ENCODE measurements at places on chromosomes 3 and 15. TPM values are rescaled to one million over a fixed set of nuclear protein-coding genes. Genes with fewer than 3 reads are reported as not detected.

- DNase-seq = no peak
- peaks cover 11% of the 10 kb centered on the region for H3K27me3 ChIP-seq
- no peak overlapping the region for H3K4me3 ChIP-seq
- no peaks in the 10 kb centered on the region for H3K4me1 ChIP-seq
Observed at GRCh38 chr3:160820430-160820829, 64.4 kb downstream of the PPM1L start.

DNA sequence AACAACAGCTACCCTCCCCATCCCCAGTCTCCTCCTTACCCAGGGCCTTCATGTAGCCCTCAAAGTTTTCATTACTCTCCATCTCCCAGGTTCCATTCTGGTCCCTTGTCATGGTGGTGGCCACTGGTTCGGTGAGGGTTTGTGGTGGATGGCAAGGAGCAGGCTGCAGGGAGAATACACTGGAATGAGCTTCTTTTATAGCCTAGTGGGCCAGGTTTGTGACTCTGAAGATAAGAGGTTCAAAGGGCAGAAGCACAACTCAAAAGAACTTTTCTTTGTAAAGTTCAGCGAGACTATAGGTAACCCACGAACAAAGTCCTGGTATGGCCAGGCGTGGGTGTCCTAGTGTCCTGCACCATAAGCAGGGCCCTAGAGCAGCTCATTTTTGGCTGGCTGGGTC lies at the start of gene RBP2:
Gene RBP2 (minus strand): TSS at position 169 of the 400 bp plus-strand sequence. CDS start 57 bp downstream, at position 112.
- H3K36me3 ChIP-seq = no peaks in the 10 kb centered on the region
- H3K4me3 ChIP-seq = no peak within 1 kb of the TSS
- DNase-seq = no peak
- no peaks in the 10 kb centered on the region for H3K4me1 ChIP-seq
- no peak within 1 kb of the TSS for H3K27ac ChIP-seq

- H3K4me3 ChIP-seq = no peak overlapping the region
- H3K36me3 ChIP-seq = no peaks in the 10 kb centered on the region
- H3K4me1 ChIP-seq = no peaks in the 10 kb centered on the region
- peaks cover 8% of the 10 kb centered on the region for H3K27me3 ChIP-seq
Observed at GRCh38 chr3:30085486-30085885, 520.9 kb upstream of the TGFBR2 start.

DNA sequence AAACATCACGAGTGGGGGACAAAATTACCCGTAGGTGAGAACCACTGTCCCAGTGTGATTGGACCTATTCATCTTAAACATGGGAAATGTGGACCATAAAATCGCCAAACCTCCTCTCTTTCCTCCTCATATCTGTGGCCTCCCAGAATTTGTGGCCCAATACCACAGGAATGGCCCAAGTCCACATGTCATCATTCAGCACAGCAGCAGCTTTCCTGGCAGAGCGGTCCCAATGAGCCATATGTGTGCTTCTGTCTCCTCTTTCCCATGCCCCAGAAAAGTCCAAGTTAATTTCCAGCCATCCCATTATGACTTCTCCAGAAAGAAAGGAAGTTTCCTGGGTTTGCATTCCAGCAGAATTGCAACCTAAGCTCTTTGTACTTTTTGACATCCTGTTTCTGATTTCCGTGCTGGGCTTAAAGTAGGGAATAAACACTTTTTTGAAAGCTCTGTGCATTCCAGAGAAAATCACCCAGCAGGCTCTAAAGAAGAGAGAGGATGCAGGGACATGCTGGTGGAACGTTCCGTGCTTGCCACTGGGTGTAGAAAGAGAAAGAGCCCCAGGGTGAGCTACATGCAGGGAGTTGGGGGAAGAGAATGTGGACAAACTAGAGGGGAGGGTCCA lies 259.4 kb upstream of the PROK2 start:
- H3K4me1 ChIP-seq = no peaks in the 10 kb centered on the region
- H3K36me3 ChIP-seq = no peaks in the 10 kb centered on the region
- DNase-seq = no peak
- no peak overlapping the region for H3K27ac ChIP-seq
- H3K27me3 ChIP-seq = no peaks in the 10 kb centered on the region

HHATL gene
- total RNA-seq = not detected

- no peaks in the 10 kb centered on the region for H3K4me1 ChIP-seq
- no peaks in the 10 kb centered on the region for H3K36me3 ChIP-seq
- no peak for DNase-seq
- no peak overlapping the region for H3K27ac ChIP-seq
Observed at GRCh38 chr3:190239325-190239724, 82.9 kb downstream of the CLDN1 start.

MORC1 gene
- not detected for total RNA-seq

DNA sequence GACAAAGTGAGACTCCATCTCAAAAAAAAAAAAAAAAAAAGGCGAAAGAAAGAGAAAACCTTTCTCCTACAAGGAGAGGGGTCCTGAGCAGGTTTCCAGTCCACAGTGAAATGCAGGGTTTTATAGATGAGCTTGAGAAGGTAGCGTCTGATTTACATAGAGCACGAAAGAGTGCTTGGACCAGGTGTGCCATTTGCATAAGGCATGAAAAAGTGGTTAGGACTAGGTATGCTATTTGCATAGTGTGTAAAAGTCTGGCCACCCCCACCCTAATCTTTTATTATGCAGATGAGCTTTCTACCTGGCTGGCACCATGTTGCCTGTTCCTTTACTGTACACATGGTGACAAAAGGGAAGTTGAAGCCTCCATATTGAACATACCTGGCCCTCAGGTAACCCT lies 13.6 kb upstream of the RNU6-1 start:
- H3K4me3 ChIP-seq = no peak overlapping the region
- no peak for DNase-seq
- no peaks in the 10 kb centered on the region for H3K36me3 ChIP-seq

EBLN2 gene
- 7.1 TPM for total RNA-seq

- H3K4me3 ChIP-seq = no peak overlapping the region
- no peaks in the 10 kb centered on the region for H3K27me3 ChIP-seq
- peaks cover 27% of the 10 kb centered on the region for H3K4me1 ChIP-seq
- DNase-seq = no peak
- no peak overlapping the region for H3K27ac ChIP-seq
Observed at GRCh38 chr3:68088636-68089035, 434.2 kb upstream of the SUCLG2 start.

- H3K4me1 ChIP-seq = no peaks in the 10 kb centered on the region
- H3K36me3 ChIP-seq = no peaks in the 10 kb centered on the region
- peaks cover 9% of the 10 kb centered on the region for H3K27me3 ChIP-seq
- H3K27ac ChIP-seq = no peak overlapping the region
- DNase-seq = no peak
Observed at GRCh38 chr3:56365905-56366640, 102.2 kb downstream of the ERC2 start.

RBM15B gene
- total RNA-seq = 24.5 TPM

MAP2K5 gene
- total RNA-seq = 16.9 TPM

DNA sequence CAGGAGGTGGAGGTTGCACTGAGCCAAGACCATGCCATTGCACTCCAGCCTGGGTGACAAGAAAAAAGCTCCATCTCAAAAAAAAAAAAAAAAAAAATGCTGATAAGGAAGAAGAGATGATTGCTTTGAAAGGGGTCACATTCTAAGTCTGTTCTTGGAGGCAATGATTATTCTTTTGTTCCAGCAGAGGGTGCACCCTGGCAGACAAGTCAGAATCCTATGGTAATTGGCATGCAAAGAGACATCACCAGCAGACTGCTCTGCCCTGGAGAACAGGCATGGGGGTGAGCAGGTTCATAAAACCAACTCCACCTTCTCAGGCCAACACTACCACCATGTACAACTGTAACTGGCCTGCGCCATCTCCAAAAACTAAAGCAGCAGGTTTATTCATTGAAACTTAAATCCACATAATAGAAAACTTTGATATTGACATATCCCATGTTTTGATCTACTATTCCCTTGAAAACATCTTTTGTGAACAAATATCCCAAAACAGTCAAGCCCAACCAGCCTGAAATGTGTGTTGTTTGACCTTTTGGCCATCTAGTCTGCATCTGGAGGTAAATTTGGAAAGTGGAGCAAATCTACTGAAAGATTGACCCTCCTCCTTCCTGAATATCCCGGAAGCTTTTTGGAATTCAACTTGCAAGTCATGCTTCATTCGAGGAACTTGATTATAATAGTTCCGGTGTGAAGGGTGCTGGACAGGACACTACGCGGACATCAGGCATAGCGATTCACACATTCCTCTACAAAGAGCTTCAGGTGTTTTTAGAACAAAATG lies 100.3 kb downstream of the MECOM start:
- DNase-seq = no peak
- H3K4me3 ChIP-seq = no peak overlapping the region
- H3K27me3 ChIP-seq = no peaks in the 10 kb centered on the region
- peaks cover 8% of the 10 kb centered on the region for H3K4me1 ChIP-seq
- H3K36me3 ChIP-seq = no peaks in the 10 kb centered on the region

GRCh38 chr3:143885780-143886427 lies 37.6 kb upstream of the SLC9A9 start:
- no peak overlapping the region for H3K4me3 ChIP-seq
- peaks cover 8% of the 10 kb centered on the region for H3K27me3 ChIP-seq
- no peak overlapping the region for H3K27ac ChIP-seq
- H3K36me3 ChIP-seq = no peaks in the 10 kb centered on the region
- H3K4me1 ChIP-seq = no peaks in the 10 kb centered on the region

MUC4 gene
- 0.08 TPM for total RNA-seq

DNA sequence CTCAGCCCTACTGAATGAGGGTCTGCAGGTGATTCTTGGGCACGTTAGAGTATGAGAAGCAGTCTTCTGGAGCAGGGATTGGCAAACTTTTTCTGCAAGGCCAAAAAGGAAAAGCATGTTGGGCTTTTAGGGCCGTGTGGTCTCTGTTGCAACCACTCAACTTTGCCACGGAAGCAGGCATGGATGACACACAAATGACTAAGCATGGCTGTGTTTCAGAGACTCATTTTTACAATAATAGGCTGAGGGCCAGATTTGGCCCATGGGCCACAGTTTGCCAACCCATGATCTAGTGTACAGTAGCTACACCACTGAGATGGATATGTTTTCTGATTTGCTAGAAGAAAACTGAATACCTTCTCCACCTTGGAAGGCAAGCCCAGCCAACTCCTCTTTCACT lies 66.1 kb upstream of the PRICKLE2 start:
- no peaks in the 10 kb centered on the region for H3K4me1 ChIP-seq
- DNase-seq = no peak
- H3K27me3 ChIP-seq = no peaks in the 10 kb centered on the region
- H3K27ac ChIP-seq = no peak overlapping the region
- H3K36me3 ChIP-seq = no peaks in the 10 kb centered on the region
